ENCODE measurements at places on chromosomes 7 and 10. TPM values are rescaled to one million over a fixed set of nuclear protein-coding genes. Genes with fewer than 3 reads are reported as not detected.

DNA sequence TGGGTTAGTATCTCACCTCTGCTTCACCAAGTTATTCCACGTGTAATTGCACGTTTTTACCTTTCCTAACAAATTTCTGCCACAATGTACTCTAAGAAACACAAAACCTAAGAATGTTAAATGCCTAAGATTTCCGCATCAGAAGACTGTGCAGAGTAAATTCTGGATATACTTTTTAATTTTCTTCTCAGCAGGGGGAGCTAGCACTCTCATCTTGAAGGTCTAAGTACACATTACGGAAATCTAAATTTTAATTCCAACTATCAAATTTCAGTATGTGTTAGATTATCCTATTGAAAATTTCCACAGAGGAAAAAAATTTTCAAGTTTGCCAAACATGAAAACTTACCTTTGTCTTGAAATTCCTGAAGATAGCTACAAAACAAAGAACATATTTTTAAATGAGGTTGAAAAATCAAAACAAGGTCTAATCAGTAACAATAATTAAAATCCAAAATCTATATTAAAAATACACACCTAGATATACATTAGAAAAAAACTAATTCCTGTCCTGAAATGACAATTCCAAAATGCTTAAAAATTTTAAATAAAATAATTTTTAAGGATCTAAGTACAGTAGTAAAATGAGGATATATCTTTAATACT is 10.5 kb downstream of the SKAP2 start:
- peak; percentile 65 for DNase-seq

DNA sequence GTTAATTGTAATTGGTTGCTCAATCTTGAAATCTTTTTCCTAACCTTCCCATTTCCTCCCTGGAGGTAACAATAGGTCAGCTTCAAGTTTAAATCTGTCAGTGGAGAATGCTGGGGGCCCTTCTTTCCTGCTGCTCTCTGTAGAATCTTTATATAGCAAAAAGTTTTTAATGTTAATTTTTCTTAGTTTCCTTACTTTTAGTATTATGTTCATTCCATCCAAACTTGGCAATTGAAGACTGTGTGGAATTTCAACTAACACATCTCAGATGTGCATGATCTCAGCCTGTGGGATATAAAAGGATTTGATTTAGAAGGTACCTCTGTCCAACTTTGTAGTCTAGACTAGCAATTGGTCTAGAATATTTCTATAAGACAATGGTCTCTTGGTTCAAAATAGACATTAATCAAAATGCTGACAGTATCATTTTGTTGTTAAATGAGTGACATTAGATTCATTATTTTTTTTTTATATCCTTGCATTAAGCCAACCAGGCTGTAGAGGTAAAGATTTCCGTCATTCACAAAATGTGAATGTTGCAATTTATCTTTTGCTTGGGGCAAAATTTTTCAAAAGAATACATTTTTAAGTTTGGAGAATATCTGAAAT is 100.4 kb upstream of the SEMA3A start:
- no peak for DNase-seq

- no peak for DNase-seq
Observed at GRCh38 chr7:73885975-73886798, 25.2 kb downstream of the TMEM270 start.

DNA sequence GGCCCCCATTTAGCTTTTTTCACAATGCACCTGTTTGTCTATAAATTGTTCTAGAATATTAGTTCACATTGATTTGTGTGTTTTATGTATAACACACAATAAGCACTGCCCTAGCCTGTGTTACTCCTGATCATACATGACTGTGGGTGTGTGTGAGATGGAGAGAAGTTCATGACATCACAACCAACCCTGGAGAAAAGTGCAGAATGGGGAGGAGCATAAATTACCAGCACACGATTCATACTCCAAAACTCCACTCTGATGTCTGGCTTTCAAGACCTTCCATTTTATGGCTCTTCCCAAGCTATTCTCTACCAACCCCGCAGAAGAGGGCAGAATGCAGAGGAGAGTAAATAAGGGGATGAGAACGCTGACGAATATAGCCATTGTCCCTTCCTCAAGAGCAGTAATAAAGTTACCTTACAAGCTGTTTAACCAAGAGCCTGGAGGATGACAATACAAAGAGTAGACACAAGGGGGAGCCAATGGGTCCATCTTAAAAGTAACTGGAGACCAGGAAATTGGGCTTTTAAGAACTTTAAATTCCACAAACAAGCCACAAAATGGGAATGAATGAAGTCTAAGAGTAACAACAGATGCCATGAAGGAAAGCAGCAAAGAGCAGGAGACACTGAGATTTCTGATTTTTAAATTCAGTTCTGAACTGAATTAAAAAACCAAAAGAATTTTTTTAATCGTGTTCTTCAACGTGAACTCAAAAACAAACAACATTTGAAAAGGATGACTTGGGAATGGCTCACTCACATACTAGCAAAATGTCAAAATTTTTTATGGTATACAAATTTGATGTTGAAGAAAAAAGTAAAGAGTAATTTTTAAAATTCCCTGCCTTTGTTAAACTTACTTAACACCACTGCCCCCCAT is 159.6 kb downstream of the PARD3 start:
- DNase-seq = peak; percentile 49

DNA sequence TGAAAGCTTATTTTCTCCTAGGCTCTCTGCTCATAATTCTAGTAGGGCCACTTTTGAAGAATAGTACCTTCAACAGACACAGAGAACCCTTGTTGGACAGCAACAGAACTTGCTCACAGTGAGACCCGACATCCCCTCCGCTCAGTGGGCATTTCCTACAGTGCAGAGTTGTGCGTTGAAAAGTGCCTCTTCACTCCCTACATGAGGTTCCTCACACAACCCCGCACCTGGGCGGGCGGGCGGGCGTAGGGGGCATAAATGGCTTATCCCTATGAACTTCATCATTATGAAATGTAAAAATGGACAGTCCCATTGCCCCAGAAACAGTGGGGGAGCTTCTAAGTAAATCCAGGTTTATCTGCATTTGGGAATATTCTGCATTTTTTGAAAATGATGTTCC is 174.9 kb downstream of the MGMT start:
- DNase-seq = no peak

DNA sequence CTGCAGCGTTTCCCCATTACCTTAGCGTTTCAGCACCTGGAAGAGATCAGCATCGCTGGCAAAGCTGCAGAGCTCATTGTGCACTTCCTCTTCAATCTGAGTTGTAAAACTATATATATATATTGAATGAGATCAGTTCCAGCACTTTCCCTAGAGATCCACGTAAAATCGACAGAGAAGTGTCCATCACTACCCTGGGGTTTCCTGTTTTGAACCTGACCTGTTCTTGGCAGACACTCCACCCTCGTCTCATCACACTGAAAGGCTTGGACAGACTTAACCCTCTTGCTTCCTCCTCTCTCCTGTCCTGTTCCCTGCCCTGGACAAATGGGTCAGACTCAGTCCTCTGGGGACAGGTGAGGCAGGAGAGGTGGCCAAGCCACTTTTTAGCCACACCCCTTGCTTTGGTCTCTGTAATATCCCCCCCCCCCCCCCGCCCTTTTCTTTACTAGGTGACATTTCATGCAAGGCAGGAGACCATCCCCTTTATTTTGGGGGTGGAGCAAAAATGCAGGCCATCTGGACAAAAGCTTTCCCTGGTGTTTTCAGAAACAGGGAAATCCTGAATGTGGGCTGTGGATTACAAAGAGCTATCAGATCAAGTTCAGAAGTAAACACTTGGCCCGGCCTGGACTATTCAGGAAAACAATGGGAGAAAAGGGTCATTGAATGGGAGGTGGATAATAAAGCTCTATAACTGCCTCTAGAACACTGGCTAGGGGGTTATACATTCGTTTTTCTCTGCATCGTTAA is 83.7 kb upstream of the KDM7A start:
- DNase-seq = no peak

- no peak for DNase-seq
Observed at GRCh38 chr7:100567751-100568175, 5.9 kb downstream of the SAP25 start.

- DNase-seq = no peak
Observed at GRCh38 chr10:100374200-100374655, 27.2 kb downstream of the SCD start.

DNA sequence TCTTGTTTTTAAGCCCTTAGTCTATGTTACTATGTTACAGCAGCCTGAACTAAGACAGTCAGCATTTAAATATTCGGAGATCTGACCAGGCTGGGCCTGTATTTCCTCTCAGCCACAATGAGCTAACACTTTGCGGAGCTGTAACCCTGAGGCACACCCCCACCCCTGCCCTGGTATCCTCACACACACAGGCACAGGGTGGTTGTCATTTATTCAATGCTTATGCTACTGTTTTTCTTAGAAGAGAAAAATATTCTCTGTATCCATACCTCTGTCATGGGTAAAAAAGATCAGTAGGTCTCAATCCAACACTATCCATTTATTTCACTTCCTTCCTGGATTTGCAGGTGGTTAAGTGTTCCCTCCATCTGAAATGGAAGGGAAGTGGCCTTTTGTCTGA is 80.3 kb upstream of the TRIL start:
- DNase-seq = no peak

DNA sequence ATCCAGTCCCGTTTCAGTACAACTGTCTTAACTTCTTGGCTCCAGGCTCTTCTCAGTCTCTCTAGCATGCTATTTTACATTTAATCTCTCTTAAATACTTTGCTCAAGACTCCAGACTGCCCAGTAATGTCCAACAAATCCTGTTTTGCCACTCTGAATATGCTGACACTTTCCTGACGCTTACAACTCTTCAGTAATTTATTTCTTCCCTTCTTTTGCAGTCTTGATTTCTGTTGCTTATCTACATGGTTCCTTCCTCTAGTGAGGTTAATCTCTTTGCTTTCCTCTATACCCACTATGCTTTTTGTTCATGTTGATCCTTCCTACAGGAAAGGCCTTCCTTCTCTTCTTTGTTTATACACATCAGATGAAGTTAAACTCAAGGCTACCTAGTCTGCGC is 23.7 kb downstream of the UMAD1 start:
- no peak for DNase-seq

- no peak for DNase-seq
Observed at GRCh38 chr10:34537629-34538231, 277.4 kb downstream of the PARD3 start.

GRCh38 chr7:73865738-73866445 is 4.9 kb downstream of the TMEM270 start:
- DNase-seq = peak; percentile 43

DNA sequence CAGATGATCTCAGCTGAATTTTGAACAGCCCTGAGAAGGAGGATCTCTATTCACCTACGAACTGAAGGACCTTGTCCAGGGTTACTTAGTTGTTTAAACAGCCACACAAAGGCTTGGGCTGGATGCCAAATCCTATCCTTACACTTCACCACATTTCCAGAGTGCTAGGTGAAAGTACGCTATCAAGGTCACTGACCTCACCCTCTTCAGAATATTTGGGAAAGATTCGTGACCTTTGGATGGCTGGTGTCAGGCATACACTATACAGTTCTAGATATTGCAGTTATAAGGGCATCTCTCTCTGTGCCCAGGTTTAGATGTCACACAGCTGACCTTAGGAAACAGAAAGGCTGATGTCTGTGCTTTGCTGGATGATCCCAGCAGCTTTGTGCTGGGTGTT is 61.2 kb upstream of the ABLIM1 start:
- no peak for DNase-seq

- no peak for DNase-seq
Observed at GRCh38 chr7:66957595-66958290, 36.7 kb downstream of the TMEM248 start.

GRCh38 chr7:72078301-72078700 is 333.8 kb downstream of the CALN1 start:
- DNase-seq = no peak

DNA sequence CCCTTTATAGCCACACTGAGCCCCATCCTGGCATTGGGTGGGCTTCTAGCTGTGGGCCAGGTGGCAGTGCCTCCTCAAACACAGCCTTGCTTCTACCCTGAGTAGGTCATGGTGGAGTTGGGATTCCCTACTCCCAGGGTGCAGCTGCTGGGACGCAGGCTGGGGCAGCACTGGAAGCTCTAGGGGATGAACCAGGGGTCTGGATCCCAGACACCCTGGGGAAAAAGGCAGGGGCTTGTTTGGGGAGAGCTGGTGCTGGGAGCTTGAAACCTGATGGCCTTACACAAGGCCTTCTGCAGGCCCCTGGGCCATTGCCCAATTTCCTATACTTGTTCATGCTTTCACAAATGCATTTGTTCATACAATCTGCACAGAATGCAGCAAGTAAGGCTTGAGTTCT is 103.7 kb upstream of the CTBP2 start:
- no peak for DNase-seq

GRCh38 chr10:125134483-125134848 is 25.9 kb downstream of the CTBP2 start:
- DNase-seq = no peak

DNA sequence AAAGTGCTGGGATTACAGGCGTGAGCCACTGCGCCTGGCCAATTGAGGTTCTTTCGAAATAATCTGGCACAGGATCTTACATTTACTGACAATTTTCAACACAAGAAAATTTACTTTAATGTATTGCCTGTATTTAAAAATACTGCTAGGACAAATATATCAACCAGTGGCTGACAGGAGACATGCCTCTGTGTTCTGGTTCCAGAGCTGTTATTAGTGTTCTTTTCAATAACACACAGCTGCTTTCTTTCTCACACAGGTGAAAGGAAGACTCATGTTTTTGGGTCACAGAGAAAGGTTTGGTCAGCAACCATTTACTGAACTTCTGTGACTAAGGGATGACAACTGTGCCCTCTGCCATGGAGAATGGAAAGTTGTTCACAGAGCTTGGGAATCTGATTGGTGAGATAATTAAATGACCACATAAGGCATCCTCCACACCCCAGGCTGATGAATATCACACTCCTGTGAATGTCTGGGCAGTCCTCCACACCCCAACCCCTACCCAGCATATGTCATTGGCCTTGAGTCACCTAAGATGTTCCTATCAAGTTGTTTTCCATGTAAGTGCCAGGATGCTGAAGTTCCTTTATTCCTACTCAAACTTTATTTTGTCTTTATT is 180.1 kb downstream of the RAPGEF5 start:
- no peak for DNase-seq

DNA sequence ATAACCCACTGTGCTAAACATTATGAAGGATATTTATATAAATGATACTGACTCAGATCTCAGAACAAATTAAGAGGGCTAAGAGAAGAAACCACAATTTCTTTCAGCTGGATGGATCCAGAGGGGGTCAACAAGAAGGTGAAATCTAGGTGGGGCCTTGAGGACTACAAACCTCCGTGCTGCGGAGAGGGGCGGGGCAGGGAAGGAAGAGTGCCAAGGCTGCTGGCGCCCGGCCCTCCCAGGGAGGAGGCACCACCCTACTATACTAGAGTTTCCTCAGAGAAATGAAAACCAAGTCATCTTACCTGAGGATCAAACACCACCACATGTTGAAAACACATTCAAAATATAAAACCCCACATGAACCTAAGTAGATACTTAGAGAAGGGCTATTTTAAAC is 29.3 kb upstream of the CRYGN start:
- DNase-seq = no peak

- DNase-seq = no peak
Observed at GRCh38 chr10:63921908-63922467, 400.8 kb downstream of the REEP3 start.

The FKBP14 gene
- total RNA-seq = 40.8 TPM

The CDHR3 gene
- 2.1 TPM for total RNA-seq

The ASZ1 gene
- total RNA-seq = not detected

The OR9A2 gene
- total RNA-seq = not detected

The NEUROG3 gene
- total RNA-seq = not detected

All from NCI-H460 (cell line).